ENCODE measurements at places on chromosomes 12 and 14.

DNA sequence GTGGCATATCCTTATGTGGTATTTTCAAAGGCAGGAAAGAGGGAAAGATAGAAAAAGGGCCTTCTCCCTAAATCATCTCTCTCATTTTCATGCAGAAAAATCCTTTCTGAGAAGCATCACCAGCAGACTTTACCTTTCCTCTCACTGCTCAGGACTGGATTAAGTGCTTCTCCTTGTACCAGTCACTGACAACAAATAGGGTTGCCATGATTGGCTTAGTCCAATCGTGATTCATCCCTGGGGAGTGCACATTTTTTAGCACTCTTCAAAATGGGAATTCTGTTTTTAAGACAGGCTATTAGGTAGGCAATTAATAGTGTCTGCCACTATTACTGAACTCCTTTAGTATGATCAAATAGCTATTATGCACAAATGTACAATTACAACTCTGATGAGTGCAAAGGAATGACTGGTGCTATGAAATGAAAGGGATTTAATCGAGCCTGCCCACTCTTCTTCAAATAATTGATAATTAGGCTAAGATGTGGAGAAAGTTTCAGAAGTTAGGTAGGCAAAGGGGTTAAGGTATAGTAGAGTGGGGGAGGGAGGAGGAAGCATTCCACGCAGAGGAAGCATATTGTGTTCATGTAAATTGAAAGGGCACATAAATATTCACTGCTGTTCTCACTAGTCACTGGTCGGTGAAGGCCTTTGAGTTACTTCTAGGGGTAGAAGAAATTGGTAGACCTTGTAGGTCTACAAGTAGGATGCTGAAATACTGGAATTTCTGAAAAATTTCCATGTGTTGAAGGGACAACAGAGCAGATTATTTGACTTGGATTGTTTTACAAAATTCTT, 84.0 kb downstream of the MSRB3 start:
- DNase-seq: no peak

- no peak for DNase-seq
Observed at GRCh38 chr12:31751085-31751484, 22.3 kb upstream of the AMN1 start.

DNA sequence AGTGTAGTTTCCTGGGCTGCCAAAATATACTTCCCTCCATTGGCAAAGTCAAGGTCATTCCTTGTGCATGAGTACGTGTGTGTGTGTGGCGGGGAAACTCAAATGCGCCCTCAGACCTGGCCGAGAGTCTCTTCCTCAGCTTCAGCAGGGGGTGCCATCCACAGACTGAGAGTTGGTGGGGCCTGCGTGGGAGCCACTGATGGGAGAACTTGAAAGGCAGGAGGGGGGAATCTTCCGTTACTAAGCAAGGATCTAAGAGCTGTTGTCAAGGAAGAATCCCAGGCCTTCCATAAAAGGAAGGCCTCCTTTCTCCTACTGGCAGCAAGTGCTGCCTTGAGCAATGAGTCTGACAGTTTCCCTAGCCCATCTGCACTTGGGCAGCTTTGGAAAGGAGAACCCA, 274.9 kb downstream of the EMP1 start:
- no peak for DNase-seq

GRCh38 chr12:89225808-89226411, 126.4 kb downstream of the DUSP6 start:
- DNase-seq: no peak

- DNase-seq: no peak
Observed at GRCh38 chr12:71671816-71672215, 7.7 kb downstream of the THAP2 start.

- DNase-seq: no peak
Observed at GRCh38 chr12:47909839-47910465, 5.2 kb upstream of the VDR start.

- no peak for DNase-seq
Observed at GRCh38 chr12:77016606-77017005, 48.8 kb downstream of the E2F7 start.

GRCh38 chr12:6936636-6937480, 6.8 kb upstream of the RNU7-1 start:
- DNase-seq: peak; percentile 46

DNA sequence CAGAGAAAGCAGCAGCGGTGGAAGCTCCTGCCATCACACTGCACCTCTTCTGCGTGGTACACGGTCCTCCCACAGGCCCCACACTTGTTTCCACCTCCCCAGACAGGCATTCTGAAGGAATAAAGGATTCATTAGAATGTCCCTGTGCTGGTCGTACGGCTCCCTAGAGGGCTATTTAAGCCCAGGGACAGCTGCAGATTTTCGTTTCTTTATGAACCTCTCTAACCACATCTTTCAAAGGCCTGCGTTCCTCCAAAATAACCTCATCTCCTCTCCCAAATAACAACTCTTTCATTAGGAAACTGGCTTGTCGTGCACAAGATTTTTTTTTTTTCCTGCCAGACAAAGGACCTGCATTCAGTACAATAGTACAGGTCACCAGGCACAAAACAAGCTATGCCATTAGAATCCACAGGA, 12.7 kb downstream of the CSRP2 start:
- no peak for DNase-seq

DNA sequence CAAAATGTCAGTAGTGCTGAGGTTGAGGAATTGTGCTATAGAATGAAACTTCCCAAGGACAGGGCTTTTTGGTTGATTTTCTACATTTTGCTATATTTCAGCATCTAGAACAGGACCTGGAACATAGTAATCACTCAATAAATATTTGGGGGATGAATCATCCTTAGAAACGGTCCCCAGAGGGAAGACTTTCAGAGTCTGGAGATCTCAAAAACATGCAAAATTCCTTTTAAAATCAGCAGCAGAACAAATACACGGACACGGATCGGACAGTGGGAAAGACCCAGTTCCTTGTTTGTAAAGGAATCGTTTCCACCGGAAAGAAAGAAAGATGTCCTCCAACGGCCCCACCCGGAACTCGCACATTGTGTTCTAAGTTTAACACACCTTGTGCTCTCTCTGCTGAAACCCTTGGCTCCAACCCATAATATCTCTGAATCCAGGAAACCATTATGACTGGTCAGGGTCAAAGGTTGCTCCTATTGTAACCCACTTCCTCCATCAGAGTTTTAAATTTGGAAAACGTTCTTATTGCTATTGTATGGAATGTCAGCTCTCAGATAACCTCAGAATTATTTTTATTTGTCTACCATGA, 617.2 kb downstream of the MED13L start:
- DNase-seq: no peak

GRCh38 chr14:35747379-35747778, 61.7 kb downstream of the RALGAPA1 start:
- DNase-seq: no peak

DNA sequence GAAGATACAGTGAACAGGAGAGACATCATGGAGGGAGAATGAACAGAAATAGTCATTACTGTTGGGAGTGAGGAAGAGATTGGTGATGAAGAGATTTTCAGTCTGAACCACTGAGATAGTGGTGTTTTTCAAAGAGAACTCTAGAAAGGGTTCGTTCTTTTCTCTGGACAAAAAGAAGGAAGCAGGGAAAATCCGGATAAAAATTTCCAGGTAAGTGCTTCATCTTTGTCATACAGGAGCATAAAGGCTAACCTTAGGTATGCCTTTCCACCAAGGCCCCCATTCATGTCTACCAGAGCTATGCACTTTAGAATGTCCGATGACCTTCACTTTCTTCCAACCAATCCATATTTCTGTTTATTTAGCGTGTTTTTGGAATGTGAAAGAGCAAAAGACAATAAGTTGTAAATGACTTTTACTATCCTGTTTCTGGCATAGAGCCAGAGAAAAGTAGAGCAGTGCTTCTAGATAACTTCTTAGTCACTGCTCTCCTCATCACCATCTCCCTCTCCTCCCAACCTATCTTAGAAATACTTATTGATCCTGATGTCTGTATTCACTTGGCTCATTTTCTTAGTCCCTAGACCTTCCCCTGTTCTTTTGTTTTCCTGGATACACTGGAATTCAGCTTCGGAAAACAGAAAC, 116.5 kb downstream of the TTC6 start:
- no peak for DNase-seq

GRCh38 chr12:28933864-28934527, 215.1 kb upstream of the FAR2 start:
- DNase-seq: no peak

Data from BE2C (cell line).